NCI-H2081 treated with DMSO at 0.1 percent for 48 hours (cell line): ENCODE measurements at places on chromosomes 7 and 10.

DNA sequence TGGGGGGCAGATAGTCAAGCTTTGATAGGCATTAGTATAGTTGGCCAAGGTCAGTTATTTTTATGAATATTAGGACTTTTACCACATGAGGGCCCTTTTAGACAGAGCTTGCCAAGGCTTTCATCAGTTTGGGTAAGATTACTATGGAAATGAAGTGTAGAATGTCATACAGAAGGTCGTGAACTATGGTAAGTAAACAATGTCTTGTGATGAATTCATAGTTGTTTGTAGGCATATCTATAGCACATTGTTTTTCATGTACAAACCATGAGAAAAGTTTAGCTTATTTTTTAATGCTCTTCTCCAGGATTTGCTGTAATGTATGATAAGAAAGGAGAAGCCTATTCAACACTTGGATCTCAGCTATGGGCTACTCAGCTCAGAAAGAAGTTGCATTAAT is 4.3 kb downstream of the OR2A2 start:
- DNase-seq, result no peak

DNA sequence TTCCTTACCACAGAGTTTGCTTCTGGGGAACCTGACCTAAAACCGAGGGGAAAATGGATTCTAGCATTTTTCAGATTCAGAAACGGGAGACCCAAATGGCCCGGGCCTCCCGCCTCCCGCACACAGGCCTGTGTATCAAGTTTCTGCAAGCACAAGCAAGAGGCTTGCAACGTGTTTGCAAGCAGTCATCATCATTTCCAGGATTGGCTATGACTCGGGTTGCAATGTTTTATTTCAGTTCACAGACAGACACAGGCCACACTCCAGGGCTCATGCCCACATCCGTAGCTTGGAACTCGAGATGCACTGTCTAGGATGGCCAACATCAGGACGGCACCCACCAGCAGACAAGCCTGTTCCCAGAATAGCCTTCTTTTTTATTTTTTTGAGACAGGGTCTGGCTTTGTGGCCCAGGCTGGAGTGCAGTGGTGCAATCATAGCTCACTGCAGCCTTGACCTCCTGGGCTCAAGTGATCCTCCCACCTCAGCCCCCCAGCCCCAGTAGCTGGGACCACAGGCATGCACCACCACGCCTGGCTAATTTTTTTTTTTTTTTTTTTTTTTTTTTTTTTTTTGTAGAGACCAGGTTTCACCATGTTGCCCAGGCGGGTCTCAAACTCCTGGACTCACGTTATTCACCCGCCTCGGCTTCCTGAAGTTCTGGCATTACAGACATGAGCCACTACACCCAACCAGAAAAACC is 68.1 kb upstream of the FOXK1 start:
- DNase-seq, result no peak

GRCh38 chr10:78752221-78752620 is 316.5 kb upstream of the ZMIZ1 start:
- DNase-seq, result no peak

GRCh38 chr10:14601872-14602725 is 172.6 kb downstream of the FAM107B start:
- DNase-seq, result no peak

- DNase-seq, result no peak
Measured at GRCh38 chr7:87413951-87414793, 61.3 kb downstream of the ABCB4 start.

DNA sequence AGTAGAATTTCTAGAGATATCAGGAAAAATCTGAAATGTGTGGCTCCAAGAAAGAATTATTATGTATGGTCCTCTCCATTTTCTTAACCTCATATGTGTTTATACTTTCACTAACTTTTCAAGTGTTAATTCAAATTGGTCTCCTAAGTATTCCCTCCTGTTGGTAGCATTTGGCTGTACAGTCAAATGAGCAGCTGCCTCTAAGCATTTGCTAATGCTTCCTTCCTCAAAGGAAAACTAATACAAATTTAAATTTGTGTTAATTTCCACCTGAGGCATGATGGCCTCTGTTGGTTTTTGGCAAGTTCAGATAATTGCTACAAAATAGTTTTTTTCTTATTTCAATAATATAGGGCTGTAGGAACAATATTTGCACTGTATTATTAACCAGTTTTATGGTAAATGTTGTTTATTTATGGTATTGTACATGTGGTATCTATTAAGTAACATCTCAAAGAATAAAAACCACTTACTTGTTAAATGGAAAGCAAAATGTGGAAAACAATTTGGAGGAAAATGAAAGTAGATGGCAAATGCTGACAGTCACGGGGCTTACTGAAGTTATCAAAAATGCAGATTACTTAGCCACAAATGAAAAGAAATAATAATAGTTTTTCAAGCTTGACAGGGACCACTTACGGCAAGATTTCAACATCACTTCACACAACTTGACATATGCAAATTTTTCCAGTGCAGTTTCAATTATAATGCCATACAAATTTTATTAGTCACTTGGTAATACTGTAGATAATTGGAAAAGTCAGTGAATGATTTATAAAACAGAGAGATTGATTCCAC is 299.3 kb upstream of the MEOX2 start:
- DNase-seq, result no peak

GRCh38 chr10:98472196-98472595 is 25.5 kb upstream of the HPS1 start:
- no peak for DNase-seq

DNA sequence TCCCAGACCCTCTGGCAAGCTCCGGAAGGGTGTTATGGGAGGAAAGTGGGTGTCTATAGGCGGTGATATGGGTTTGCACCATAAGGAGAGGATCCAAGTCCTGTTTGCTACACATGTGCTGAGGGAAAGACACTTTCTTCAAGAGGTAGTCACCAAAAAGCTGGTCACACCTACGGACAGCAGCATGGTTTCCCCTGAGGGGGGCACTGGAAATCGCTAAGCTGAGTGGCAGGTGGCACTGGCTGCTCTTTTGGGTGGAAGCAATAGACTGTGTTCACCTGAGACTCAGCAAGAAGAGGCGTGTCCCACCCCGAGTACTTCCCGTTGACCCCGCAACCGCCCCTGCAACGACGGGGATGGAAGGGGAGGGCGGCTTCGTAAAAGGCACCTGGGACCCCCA is 1.8 kb upstream of the FOXI2 start:
- DNase-seq, result no peak

DNA sequence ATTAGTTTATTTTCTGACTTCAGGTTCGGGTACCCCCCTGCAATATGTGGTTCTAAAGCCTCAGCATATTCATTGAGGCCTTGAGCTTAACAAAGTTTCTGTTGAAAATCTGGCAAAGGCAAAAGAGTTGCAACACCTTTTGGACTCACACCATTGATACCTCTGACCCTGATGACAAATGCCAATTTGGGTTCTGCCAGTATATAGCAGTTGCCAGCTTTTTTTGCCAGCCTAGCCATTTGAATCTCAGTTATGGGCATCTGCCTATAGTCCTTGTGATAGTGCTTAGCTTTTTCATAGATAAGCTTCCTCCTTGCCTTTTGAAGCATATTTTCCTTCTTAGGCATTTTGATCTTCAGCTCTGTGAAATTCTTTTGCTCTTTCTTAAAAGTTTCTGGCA is 31.9 kb downstream of the LIPJ start:
- DNase-seq, result no peak

- no peak for DNase-seq
Measured at GRCh38 chr7:85714951-85715350, 528.1 kb upstream of the SEMA3D start.

DNA sequence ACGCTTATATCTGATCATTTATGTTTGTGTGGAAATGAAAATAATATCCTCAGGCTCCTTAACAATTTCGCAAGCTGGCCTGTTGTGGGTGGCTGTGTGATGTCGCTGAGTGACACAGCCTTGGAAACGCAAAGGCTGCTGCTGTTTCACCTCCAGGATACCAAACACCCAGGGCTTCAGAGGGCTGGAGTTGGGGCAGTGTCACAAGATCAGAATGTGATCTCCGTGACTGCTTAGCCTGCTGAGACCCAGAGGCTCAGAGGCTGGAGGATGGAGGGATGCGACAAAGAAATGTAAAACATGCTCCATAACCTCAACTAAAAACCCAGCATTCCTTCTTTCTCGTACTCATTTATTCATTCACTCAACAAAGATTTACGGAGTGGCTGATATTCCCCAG is 37.2 kb upstream of the BMPER start:
- no peak for DNase-seq

GRCh38 chr10:49310460-49310859 is 11.5 kb downstream of the C10orf71 start:
- no peak for DNase-seq

DNA sequence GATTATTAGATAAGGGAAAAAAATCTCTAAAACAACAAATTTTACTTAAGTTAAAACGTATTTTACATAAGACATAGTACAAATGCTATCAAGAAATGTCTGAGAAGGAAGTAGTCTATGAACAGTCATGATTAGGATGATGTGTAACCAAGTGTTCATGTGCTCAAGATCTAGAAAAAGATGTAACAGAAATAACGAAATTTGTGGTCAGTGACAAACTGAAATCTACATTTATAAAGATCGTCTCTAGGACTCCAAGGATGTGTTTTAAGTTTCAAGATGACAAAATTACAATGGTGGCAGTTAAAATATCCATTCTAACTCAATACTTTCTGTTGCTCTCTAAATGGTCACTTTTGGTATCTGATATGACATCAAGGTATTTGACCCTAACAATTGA is 17.2 kb downstream of the PPP3CB start:
- DNase-seq, result no peak

DNA sequence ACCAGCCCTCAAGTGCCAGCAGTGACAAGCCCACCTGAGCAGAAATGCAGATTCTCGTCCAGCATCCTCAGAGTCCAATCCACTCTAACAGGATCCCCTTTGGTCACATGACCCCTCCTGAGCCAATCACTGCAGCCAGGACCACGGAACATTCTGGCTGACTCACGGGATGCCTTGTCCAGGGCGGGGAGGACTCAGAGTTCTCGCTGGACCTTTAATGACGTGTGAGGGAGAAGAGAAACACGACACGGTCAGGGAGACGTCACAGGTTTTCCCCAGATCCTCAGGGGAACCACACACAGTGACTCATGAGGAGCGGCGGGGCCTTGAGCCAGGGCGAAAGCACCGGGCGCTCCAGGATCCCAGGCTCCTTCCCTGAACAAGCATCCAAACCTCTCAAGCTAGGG is 155.7 kb downstream of the PTPRN2 start:
- DNase-seq, result no peak

DNA sequence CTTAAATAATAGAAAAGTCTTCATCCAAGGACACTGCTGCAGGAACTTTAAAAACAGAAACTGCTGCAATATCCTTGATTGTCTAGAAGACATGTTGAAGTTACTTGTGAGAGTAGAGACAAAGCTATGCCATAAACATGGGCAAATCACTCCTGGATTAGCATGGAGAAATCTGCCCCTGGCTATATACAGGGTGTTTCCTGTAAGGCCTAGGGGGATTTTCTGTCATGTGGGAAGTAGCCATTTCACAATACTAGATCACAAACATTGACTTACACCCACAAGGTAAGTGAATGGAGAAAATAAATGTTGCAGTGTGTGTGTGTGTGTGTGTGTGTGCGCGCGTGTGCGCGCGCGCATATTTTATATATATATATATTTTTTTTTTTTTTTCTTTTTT is 35.2 kb upstream of the PDK4 start:
- DNase-seq, result no peak

DNA sequence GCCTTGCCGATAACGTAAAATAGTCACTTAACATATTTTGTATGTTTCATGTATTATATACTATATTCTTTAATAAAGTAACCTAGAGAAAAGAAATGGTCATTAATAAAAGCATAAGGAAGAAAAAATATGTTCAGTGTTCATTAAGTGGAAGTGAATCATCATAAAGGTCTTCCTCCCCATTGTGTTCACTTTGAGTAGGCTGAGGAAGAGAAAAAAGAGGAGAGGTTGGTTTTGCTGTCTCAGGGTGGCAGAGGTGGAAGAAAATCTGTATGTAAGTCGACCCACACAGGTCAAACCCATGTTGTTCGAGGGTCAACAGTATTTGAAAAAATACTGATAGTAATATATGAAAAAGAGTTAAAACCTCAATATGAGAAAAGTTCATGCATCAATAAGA is 90.3 kb downstream of the GLCCI1 start:
- DNase-seq, result no peak

GRCh38 chr7:134903073-134903790 is 83.1 kb upstream of the AGBL3 start:
- DNase-seq, result no peak

- no peak for DNase-seq
Measured at GRCh38 chr7:158782761-158783401, 46.4 kb downstream of the ESYT2 start.

DNA sequence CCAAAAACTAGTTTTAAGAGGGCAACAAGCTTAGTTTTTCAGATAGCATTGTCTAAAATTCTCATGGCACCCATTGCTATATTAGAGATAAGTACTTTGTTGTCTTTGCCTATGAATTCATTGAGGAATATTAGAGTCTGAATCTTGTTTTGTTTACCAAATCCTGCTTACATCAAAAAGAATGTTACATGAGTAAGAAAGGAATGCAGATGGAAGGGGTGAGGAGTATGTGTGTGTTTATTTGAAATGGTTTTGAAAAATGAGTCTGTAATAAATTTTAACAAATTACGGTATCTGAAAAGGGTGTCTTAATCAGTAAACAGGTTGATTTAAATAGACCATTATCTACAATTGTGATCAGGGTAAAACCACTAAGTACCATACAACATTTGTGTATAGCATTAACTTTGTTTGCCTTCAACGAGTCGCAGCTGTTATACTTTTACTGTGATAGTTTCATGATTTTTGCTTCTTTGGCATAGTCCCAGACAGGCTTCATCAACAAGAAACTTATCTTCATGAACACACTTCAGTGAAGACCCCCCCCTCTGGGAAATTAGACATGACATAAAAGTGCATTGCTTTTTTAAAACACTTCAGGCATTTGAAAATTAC is 1183.9 kb upstream of the C7orf33 start:
- no peak for DNase-seq

- no peak for DNase-seq
Measured at GRCh38 chr10:14384116-14384730, 53.5 kb upstream of the FRMD4A start.

DNA sequence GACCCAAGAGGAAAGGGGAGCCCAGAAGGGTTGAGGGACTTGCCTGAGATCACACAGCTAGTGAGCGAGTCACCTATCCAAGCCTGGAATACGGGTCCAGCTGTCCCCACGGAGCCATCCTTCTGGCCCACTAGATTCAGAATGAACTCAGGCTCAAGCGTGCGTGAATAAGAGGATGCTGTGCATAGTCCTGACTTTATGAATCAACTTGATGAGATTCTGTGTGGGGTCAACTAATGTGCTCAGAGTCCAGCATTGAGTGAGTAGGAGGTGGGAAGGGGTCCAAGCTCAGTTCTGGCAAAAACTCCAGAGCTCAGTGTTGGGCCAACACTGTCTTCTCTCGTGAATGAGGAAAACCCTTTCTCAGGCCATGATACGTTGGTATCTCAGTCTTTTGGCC is 41.4 kb downstream of the CAMK1D start:
- DNase-seq, result no peak

- DNase-seq, result no peak
Measured at GRCh38 chr7:47504551-47505311, 77.2 kb downstream of the TNS3 start.

- DNase-seq, result no peak
Measured at GRCh38 chr7:28595076-28595475, 182.8 kb downstream of the CREB5 start.
